ENCODE measurements at places on chromosomes 13 and 19.

- DNase-seq: no peak
Measured at GRCh38 chr19:53965091-53965490, 2.4 kb downstream of the CACNG8 start.

- DNase-seq: no peak
Measured at GRCh38 chr13:29125934-29126424, 305.8 kb downstream of the MTUS2 start.

DNA sequence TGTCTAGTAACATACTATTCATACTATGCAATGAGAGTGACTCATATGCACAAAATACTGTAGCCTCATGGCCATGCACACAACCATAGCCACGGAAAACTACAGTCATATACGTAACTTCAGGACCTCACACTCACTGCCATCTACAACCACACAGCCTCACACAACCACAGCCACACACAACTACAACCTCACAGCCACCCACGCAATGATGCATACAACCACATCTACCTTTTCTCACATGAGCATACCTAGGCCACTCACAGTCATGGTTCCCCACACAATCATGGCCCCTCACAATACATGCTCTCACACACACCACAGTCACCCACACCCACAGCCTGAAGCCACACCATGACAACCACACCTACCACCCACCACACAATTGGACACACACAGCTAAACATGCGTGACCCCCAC lies 8.7 kb upstream of the TNFSF14 start:
- no peak for DNase-seq

- DNase-seq: no peak
Measured at GRCh38 chr19:3365093-3365835, 1.1 kb upstream of the NFIC start.

- no peak for DNase-seq
Measured at GRCh38 chr13:78147905-78148304, 229.3 kb upstream of the EDNRB start.

DNA sequence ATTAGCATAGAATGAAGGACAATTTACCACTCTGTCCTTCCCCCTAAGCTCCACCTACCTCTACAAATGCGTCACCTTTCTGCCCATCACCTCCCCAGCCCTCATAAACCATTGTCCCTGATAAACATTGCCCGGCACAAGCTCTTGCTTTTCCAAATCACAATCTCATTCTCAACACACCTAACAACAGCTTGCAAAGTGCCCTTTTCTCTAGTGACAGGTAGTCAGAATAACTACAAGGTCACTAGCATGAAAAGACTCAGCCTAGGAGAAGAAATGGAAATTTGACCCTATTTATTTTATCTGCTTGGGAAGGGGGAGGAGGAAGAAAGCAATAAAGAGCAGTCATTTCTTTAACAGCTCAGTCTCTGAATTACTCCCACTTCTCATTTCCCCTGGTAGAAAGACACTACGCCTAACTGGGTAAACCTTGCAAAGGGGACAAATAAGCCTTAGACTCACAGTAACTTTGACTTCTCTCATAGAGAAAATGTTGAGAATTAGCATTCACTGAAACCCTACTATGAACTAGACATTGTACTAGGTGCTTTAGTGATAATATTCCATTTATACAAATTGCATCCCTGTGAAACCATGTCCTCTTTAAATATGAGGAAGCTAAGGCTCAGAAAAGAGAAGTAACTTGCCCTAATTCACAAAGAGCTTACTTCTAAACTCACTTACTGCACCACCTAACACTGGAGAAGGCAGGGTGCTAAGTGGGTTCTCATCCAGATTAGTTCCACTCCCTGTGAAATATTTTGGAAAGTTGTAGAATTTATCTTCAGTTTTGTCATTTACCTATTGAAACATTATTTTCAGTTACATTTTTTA lies 116.2 kb upstream of the FNDC3A start:
- DNase-seq: no peak

- no peak for DNase-seq
Measured at GRCh38 chr19:35086455-35086854, 29.2 kb upstream of the FXYD3 start.

DNA sequence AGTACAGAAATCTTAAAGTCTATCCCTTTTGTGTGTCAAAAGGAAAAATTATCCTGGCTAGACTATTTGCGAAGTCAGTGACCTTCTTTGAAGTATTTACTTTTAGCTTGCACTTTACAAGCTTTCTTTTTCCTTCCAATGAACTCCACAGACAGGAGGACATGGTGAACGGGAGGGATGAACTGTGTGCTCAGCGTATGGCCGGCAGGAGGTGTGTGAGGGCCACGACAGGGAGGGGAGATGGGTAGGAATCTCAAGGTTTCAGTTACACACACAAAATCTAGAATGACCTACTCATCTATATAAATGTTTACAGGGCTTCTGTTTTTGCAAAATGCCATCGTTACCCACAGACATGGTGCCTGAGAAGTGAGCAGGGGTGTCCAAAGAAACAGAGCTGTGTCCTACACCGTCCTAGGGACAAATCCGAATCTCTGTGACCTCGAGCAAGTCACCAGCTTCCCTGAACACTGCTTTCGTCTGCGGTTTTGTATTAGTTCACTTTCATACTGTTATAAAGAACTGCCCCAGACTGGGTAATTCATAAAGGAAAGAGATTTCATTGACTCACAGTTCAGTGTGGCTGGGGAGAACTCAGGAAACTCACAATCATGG lies 537.2 kb downstream of the LIG4 start:
- no peak for DNase-seq

- no peak for DNase-seq
Measured at GRCh38 chr19:34298891-34299520, 44.7 kb downstream of the GARRE1 start.

GRCh38 chr19:43936188-43936587 lies 1.1 kb upstream of the ZNF45 start:
- DNase-seq: no peak

- DNase-seq: no peak
Measured at GRCh38 chr13:84192125-84192524, 309.9 kb upstream of the SLITRK1 start.
